ENCODE measurements at places on chromosomes 1 and 21.

DNA sequence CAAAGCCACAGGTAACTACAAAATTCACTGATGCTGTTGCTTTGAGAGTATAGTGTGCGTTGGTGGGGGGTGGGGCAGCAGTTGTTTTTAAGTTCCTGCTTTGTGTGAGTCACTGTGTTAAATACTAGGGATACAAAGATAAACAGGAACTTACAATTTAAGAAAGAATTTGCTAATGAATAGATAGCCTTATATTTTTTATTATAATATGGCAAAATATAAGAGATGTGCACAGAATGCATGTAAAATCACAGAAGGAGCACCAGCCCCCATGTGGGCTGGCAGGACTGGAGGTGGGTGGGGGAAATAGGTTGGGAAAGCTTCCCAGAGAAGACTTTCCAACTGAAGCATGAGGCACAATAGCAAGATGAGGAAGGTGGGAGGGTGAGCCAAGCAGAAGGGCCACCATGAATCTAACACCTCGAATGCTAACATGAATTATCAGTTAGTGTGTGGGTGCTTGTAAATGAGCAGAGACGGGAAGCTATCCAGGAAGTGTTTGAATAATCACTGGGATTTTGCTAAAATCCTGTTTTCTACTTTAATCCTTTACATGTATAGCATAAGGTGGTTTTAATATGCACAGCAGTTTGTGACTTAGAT is 57.0 kb upstream of the RAVER2 start:
- no peak for DNase-seq

DNA sequence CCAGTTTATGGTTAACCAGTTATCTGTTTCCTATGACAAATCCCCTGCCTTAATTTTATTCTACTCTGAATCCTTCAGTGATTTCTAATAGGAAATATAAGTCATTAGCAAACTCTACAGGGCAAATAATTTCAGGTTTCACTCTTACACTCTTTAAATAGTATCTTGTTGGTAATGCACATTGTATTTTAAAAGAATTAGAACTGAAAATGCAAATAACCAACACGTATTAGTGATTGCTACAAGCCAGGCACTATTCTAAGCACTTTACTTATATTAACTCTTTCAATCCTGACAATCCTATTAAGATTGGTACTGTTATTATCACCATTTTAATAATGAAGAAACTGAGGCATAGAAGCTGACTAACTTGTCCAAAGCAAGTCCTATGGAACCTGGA is 48.3 kb upstream of the LHX8 start:
- no peak for DNase-seq

DNA sequence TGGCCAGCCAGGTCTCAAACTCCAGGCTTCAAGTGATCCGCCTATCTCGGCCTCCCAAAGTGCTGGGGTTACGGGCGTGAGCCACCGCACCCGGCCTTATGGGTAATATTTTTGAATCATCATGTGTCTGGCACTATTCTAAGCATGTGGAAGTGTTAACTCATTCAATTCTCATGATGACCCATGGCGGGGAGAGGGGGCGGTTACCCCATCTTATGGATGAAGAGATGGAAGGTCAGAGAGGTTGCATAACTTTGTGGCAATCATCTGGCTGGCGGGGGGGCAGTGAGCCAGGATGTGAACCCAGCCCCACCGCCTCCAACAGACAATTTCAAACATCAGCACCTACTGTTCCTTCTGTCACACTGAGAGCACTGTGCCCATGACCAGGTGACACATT is 11.5 kb upstream of the TAS1R2 start:
- DNase-seq = no peak

DNA sequence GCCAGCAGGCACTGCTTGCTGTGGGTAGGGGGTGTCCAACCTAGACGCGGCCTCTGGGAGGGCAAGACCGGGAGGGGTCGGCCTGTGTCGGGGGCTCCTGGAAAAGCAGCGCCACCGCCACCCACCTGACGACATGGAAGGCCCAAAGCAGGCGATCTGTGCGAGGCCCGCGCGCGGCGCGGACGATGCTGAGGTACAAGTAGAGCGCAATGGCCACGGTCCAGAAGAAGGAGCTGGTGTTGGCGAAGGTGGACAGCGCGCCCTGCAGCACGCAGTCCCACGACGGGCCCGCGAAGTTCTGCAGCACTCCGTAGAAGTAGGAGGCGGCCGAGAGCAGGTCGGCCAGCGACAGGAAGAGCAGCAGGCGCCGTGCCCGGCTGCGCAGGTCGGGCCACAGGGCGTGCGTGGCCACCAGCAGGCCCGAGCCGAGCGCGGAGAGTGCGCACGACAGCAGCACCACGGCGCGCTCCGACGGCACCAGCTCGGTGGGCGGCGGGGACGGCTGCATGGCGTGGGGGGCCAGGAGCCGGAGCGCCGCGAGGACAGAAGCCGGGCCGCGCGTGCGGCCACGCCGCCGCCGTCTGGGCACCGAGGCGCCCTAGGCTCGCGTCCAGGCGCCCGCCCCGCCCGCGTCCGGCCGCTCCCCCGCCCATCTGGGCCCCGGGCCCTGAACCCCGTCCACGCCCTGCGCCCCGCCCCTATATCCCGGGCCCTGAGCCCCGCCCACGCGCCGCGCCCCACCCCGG is at the start of gene GPR157:
TSS of gene GPR157 (minus strand) at position 583 of the 746 bp plus-strand sequence. CDS start at position 508, 75 bp downstream.
- no peak for DNase-seq

DNA sequence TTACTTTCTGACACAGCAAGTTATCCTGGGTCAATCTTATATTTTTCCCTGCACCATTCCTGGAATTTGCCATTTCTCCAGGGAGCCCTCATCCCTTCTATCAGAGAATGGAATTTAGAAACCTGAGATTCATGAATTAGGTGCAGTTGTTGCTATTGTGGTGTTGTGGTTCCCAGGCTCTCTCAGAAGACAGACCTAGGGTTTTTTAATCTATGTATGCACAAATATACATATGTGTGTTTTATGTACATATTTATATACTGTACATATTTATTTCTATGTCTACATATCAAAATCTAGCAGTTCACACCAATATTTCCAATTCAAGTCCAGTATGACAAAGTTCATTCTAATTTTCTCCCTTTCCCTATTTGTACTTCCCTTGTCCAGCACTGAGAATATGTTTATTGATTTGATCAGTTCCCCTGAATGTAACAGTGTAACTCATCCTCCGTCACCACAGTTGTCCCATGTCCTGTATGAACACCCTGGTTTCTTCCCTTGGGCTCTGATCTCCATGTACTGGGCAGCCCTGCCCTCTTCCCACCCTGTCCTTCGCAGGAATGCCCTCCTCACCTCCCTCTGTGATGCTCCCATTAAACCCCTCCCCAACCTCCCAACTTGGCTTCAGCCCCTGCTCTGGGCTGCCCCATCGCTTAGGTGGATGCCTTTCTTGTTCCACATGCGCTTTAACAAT is 145.5 kb downstream of the VPS13D start:
- DNase-seq = peak; percentile 34

- DNase-seq = no peak
These were observed 97.4 kb upstream of the KCNJ15 start for GRCh38 chr21:38159355-38159754.

GRCh38 chr1:221025501-221025900 is 146.3 kb downstream of the HLX start:
- DNase-seq = no peak

- no peak for DNase-seq
These were observed 26.4 kb downstream of the FOXO6 start for GRCh38 chr1:41387667-41388091.

- no peak for DNase-seq
These were observed 115.8 kb downstream of the CAPN8 start for GRCh38 chr1:223549740-223550139.

- no peak for DNase-seq
These were observed 763 bp downstream of the AUNIP start for GRCh38 chr1:25858494-25858893.

DNA sequence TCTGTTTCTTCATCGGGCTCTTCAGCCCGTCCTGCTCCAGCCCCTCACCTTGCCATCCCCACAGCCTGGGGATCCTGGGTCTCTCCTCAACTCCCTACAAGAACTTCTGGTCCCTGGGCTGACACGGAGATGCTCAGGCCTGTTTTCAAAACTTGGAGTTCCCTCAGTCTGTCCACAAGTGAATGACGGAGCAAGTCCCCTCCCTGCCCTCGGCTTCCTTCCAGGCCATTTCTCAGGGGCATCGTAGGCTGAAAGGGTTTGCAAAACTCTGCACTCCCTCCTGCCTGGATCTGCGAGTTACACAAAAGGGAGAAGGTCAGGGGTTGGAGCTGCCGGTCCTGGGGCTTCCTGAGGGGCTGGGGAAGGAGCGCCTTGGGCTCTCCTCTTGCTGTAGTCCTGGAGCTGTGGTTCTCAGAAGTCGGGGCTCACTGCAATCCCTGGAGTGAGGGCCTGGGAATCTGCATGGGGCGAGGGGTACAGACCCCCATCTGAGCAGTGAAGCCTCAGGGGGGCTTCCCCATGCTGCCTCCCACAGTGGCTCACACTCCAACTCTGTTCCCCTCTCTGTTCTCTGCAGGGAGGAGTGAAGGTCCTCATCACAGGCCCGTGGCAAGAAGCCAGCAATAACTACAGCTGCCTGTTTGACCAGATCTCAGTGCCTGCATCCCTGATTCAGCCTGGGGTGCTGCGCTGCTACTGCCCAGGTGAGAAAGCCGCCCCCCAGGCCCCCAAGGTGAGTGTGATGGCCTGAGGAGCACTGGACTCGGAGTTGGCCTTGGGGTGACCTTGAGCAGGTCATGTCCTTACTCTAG is 100.6 kb upstream of the VAMP3 start:
- DNase-seq = no peak

DNA sequence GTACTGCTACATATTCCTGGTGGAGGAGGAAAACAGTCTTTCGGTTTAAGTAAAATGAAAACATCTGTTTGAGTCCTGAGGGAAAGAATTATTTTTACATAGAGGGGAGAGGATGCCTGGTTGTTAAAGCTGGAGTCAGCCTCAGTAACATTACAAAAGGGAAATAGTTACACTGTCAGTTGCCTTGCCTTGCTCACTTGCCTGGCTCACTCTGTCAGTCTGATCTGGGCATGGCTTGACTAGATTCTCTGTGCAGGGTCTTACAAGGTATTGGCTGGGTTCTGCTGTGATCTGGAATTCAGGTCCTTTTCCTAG is 8.4 kb upstream of the UBE2U start:
- no peak for DNase-seq

DNA sequence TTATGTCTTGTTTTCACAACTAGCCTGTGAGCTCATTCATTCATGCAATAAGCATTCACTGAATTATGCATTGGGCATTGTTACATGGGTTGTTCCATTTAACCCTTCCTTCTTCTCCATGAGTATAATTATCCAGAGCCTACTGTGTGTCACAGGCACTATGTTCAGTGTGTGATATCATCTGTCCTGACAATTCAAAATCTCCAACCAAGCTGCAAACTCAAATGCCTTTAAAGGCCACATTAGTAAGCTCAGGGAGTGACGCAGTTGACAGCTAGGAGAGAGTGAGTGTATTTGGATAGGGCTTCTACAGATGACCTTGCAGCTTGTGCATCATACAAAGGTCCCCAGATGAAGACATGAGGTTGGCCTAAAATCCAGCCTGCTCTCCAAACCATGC is 289.5 kb downstream of the OMA1 start:
- no peak for DNase-seq

GRCh38 chr21:34035619-34036354 is 37.6 kb upstream of the MRPS6 start:
- DNase-seq = peak; percentile 81

GRCh38 chr21:33869873-33870272 is 45.7 kb downstream of the ATP5PO start:
- no peak for DNase-seq

- no peak for DNase-seq
These were observed 103.3 kb upstream of the IGSF21 start for GRCh38 chr1:18004278-18004677.

DNA sequence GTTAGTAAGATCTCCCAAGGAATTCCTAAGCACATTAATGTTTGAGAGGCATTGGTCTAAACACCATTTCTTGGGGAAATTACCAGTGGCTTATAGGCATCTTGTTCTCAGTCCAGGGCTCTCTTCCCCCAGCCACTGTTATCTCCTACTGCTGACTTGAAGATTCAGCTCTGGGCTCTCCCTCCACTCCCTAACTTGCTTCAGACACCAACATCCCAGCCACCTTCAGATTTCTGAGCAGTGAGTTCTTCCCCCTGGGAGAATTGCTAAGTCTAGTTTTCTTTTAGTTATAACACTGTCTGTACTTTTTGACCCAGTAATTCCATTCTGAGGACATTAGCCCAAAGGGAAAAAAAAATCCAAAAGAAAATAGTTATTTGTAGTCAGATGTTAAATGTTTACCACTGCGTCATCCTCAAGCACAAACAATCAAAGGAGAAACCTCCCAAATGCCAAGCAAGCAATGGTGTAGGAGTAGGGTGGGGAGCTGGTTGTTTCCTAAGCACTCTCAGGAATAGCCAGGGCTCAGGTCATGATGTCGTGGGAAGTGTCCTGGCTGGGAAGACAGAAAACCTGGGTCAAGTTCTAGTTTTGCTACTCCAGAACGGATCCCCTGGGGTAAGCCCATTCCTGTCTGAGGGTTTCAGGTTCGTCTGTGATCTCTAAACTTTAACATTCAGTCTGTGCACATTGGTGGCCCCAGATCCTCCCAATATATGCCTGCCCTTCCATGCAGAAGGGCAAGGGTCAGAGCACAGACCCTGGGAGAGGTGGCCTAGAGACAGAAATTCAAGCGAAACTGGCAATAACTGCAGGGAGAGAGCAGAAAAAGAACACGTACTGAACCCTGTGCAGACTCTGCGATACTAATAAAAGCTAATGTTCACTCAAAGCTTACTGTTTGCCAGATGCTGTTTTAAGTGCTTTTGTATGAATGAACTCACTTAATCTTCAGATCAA is 191.1 kb upstream of the FGGY start:
- DNase-seq = no peak
